Substantia nigra (tissue), 51 donors: ENCODE measurements at places on chromosomes 11 and 22.

- no peak for DNase-seq
These were observed 31.4 kb upstream of the CLDN5 start for GRCh38 chr22:19555651-19556050.

DNA sequence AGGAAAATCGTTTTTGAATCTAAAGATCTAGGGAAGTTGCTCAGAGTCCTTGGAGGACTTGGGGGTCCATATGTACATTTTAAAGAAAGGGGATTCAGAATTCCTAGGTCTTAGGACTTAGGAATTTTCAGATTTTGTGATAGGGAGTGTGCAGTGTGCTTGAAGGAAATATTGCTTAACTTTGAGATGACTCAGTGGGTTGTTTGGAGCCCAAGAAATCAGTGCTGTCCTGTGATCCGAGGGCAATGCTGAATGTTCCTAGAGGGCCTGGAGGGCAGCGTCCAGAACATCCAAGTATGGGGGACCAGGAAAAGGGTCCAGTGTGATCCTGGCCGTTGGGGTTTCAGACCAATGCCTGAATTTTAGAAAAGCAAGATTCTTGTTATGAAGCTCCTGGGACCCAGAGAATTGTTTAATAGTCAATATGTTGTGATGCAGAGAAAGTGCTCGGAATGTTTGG lies 3.1 kb upstream of the IGF2 start:
- no peak for DNase-seq

GRCh38 chr11:61960532-61960931 lies 6.9 kb downstream of the FTH1 start:
- no peak for DNase-seq

- DNase-seq = no peak
These were observed 147.9 kb upstream of the PLET1 start for GRCh38 chr11:112408517-112408916.

- no peak for DNase-seq
These were observed 1075.0 kb downstream of the BRD1 start for GRCh38 chr22:48752451-48753380.

- DNase-seq = no peak
These were observed 60.4 kb downstream of the SFI1 start for GRCh38 chr22:31556627-31557203.

GRCh38 chr11:12288212-12288930 lies 89.0 kb upstream of the PARVA start:
- peak; percentile 46 for DNase-seq
